ENCODE measurements at places on chromosomes 6 and 20.

DNA sequence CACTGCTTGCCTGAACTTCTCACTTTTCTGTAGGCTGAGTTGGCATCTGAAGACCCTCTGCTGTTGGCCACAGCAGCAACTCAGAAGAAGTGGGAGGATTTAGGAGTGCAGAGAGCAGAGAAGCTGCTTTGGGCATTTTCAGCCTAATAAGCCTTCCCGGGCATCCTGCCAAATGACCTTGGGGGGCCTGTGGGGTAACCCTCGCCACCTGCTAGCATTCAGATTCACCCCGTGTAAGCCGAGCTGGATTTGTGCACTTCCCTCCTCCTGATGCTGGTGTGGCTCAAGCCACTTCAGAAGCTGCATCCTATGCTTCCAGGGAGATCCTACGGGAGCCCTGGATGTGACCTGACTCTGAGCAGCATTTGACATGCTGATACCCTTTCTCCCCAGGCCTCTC, 114.8 kb downstream of the LRFN2 start:
- no peak overlapping the region for H3K4me3 ChIP-seq
- H3K4me1 ChIP-seq: peaks cover 6% of the 10 kb centered on the region
- DNase-seq: no peak

GRCh38 chr6:154473324-154473723, 37.2 kb downstream of the CNKSR3 start:
- no peak overlapping the region for H3K4me3 ChIP-seq
- H3K36me3 ChIP-seq: no peaks in the 10 kb centered on the region
- no peak overlapping the region for H3K27ac ChIP-seq
- peaks cover 2% of the 10 kb centered on the region for H3K27me3 ChIP-seq
- H3K4me1 ChIP-seq: no peaks in the 10 kb centered on the region
- DNase-seq: no peak

DNA sequence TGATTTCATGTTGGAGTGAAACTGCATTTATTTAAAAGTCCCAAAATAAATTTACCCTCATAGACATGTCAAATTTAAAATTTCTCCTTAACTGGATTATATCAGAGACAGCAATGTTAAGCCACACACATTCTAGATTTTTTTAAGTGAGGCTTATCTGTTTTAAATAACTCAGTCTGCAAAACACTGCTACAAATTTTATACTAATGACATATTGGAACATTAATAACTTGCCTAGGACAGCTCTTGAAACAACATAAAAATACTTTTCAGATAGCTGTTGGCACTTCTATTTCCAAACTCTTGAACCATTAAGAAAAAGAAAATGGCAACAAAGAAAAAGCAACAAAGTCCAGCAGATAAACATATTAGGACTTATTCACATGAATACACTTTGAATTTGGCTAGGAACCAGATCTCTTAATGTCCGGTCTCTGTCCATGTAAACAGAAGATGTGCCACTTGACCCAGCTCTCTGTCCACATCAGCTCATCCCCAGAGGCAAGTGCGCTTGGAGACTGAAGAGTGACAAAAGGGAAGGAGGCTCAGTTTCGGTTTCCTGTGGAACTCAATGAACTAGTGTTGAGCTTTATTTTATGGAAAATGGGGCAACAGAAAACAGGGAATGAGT, 219.3 kb upstream of the THBS2 start:
- H3K27me3 ChIP-seq: no peaks in the 10 kb centered on the region
- H3K36me3 ChIP-seq: no peaks in the 10 kb centered on the region
- no peak overlapping the region for H3K4me3 ChIP-seq
- H3K4me1 ChIP-seq: no peaks in the 10 kb centered on the region
- H3K27ac ChIP-seq: no peak overlapping the region

GRCh38 chr6:154951345-154952200, 43.5 kb upstream of the TIAM2 start:
- DNase-seq: peak; percentile 4
- no peak overlapping the region for H3K4me3 ChIP-seq
- H3K27me3 ChIP-seq: no peaks in the 10 kb centered on the region
- peak overlapping the region; percentile 88 for H3K27ac ChIP-seq

DNA sequence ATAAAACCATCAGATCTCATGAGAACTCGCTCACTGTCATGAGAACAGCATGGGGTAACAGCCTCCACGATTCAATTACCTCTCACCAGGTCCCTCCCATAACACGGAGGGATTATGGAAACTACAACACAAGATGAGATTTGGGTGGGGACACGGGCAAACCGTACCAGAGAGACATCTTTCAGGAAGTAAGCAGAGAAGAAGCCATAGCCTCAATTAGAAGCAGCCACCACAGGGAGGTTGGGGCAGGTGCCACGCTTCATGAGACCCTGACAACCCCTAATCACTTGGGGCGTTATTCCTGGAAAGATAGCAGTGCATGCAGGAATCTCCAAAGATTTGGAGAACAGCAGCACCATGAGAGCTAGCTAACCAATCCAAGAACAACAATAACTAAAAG, 52.9 kb upstream of the SIRPG start:
- H3K27ac ChIP-seq: no peak overlapping the region
- peaks cover 2% of the 10 kb centered on the region for H3K27me3 ChIP-seq
- H3K4me3 ChIP-seq: no peak overlapping the region
- DNase-seq: no peak
- H3K4me1 ChIP-seq: peaks cover 16% of the 10 kb centered on the region
- no peaks in the 10 kb centered on the region for H3K36me3 ChIP-seq

GRCh38 chr6:17602888-17603287, 2.8 kb downstream of the FAM8A1 start:
- H3K27ac ChIP-seq: no peak overlapping the region
- peaks cover 26% of the 10 kb centered on the region for H3K36me3 ChIP-seq
- peaks cover 35% of the 10 kb centered on the region for H3K4me1 ChIP-seq
- no peak for DNase-seq
- peak overlapping the region; percentile 4 for H3K4me3 ChIP-seq
- no peaks in the 10 kb centered on the region for H3K27me3 ChIP-seq
